Spleen (tissue), 13 donors: ENCODE measurements at places on chromosomes 5 and 9. TPM values are rescaled to one million over a fixed set of nuclear protein-coding genes. Genes with fewer than 3 reads are reported as not detected.
A peak's percentile ranks its signal among the peaks of the same experiment; 100 is the strongest.

DNA sequence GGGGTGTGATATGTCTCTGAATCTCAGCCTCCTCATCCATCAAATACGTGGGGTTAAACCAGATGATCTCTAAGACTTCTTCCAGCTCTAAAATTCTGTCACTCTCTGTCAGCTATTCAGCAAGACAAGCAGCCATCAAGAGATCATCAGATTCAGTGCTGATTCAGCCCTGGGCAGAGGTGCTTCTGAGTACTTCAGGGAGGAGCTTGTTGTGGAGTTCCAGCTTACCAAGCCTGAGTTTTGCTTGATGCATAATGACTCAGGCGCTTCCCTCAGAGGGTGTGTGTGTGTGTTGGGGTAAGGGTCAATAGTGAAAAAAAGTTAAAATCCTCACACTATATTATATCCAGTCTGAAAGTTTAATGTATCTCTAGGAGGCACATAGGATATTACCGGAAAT, 29.6 kb upstream of the TAF1L start:
- no peak for DNase-seq

DNA sequence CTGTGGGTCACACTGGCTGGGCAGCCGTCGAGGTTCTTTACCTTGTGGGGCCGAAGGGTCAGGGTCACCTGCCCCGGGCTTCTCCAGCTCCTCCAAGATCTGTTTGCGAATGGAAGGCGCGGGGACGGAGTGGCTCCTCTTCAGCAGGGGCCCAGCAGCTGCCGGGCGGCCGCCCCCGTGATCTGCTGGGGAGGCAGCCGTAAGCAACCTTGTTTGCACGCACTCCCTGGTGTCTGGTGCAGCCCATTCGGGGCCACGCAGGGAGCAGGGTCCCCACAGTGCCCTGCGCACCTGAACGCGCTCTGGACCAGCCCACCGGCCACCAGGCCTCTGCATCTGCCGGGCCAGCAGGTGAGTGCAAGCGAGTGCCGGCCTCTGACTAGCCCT, 34.9 kb downstream of the PNPLA7 start:
- peak; percentile 52 for DNase-seq

- DNase-seq, result no peak
Measured at GRCh38 chr9:128992995-128993394, 35.1 kb downstream of the SH3GLB2 start.

- DNase-seq, result no peak
Measured at GRCh38 chr9:37105234-37105633, 15.1 kb upstream of the ZCCHC7 start.

- no peak for DNase-seq
Measured at GRCh38 chr5:122741681-122742080, 33.2 kb upstream of the SNX2 start.

- DNase-seq, result no peak
Measured at GRCh38 chr5:78905084-78905938, 79.8 kb downstream of the ARSB start.

DNA sequence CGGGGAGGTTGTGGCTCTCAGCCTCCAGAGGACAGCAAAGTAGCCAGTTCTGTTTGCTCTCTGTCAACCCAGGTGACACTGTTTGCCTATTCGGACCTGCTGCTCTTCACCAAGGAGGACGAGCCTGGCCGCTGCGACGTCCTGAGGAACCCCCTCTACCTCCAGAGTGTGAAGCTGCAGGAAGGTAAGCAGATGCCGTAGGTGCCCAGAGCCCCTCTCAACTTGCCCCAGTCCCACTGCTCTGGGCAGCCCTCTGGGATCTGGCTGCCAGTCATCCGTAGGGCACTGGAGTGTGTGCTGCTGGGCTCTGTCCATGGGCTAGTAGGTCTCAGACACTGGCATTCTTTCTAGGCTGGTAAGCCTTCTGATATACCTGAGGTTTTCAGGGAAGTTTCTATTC, 59.3 kb downstream of the RGS3 start:
- DNase-seq, result no peak

GRCh38 chr9:107833295-107833694, 343.7 kb upstream of the KLF4 start:
- no peak for DNase-seq

DNA sequence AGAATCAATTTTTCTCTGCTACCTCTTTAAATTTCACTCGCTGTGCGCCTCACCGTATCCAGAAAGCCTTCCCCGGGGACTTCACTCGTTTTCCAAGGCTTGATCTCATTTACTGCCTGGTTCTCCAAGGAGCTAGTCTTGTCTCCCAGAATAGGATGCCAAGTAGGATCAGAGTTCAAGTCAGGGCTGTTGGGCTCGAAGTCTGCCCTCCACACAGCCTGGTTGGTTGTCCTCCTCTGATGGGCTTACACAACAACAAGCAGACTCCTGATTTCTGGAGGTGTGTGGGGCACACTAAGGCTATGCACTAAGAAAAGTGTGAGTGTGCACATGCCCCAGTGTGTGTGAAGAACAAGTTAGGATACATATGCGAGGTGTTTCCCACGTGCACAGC, 14.0 kb upstream of the TNIP1 start:
- peak; percentile 15 for DNase-seq

- no peak for DNase-seq
Measured at GRCh38 chr5:170289764-170290163, 7.8 kb downstream of the LCP2 start.

DNA sequence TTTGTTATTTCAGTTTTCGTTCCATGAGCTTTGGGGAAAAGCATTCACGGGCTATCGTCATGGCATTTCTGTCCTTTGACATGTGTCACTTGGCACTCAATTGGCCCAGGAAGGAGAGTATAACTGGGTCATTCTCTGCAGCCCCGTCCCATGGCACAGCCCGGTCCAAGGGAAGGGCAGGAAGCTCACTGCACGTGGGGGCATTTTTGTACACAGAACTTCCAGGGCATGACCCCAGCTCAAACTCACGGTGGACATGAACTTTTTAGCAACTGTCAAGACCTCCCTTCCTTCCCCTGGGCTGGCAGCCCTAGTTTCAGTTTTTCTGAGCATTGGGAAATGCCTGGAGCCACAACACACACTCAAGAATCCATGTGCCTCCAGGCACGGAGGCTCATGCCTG, 161.6 kb upstream of the PANK3 start:
- DNase-seq, result no peak

GRCh38 chr9:89413963-89414638, 83.8 kb downstream of the SEMA4D start:
- DNase-seq, result no peak

GRCh38 chr5:65203746-65204145, 278.0 kb downstream of the ADAMTS6 start:
- no peak for DNase-seq

- DNase-seq, result no peak
Measured at GRCh38 chr5:10123254-10123989, 126.3 kb downstream of the ATPSCKMT start.

GRCh38 chr5:79756076-79756475, 66.4 kb downstream of the CMYA5 start:
- DNase-seq, result no peak

DNA sequence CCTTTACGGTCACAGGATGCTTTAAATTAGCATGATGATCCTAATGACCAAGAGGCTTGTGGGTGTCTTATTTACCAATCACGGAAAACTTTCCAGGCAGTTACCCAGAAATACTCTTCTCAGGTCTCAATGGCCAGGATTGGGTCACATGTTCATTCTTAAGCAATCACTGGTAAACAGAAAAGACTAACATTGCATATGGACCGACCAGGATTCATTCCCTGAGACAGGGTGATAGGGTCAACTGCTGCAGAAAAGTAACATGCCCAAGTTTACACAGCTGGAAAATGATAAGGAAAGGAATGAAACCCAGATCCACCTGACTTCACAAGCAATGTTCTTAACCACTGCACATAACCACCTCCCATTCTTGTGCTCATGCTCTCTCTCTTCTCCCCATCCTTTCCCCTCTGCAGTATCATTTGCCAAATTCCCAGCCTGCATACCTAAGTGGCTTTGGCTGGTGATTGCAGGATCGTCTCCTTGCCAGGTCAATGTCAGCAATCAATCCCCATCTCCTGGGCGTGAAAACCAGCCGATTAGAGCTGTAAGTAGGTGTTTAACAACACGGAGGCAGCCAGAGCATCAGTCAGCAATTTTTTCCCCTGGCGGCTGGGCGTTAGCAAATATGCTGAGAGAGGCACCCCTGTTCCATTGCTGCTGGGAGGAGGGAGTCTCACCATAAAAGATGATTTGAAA, 219.4 kb downstream of the NMUR2 start:
- no peak for DNase-seq

DNA sequence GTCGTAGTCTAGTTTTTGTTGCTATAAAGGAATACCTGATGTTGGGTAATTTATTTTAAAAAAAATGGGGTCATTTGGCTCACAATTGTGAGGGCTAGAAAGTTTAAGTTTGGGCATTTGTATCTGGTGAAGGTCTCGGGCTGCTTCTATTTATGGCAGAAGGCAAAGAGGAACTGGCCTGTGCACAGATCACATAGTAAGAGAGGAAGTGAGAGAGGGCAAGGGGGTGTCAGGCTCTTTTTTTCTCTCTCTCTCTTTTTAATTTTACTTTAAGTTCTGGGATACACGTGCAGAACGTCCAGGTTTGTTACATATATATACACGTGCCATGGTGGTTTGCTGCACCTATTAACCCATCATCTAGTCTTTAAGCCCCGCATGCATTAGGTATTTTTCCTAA, 453.3 kb downstream of the DIRAS2 start:
- no peak for DNase-seq

- DNase-seq, result no peak
Measured at GRCh38 chr9:85742597-85742936, 813 bp upstream of the AGTPBP1 start.

GRCh38 chr9:114687034-114687433, 5.0 kb upstream of the TEX48 start:
- no peak for DNase-seq

GRCh38 chr5:53035868-53036381, 46.8 kb downstream of the ITGA2 start:
- no peak for DNase-seq

DNA sequence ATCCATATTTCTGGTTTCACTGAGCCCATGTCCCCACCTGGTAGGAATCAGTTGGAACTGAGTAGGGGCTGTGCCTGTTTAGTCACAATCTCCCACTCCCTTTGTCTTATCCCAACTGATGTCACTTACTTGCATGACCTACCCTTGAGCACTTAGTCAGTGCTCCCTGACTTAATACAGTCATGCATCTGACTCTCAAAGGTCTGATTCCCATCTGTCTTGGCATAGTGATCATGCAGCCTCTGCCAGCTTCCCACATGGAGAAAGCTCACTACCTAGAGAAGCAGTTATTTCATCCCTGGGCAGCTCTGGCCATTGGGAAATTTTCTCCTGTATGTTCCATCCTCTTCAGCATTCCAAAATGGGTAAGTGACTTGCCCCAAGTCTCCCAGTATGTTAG, 24.8 kb downstream of the ABLIM3 start:
- no peak for DNase-seq

DNA sequence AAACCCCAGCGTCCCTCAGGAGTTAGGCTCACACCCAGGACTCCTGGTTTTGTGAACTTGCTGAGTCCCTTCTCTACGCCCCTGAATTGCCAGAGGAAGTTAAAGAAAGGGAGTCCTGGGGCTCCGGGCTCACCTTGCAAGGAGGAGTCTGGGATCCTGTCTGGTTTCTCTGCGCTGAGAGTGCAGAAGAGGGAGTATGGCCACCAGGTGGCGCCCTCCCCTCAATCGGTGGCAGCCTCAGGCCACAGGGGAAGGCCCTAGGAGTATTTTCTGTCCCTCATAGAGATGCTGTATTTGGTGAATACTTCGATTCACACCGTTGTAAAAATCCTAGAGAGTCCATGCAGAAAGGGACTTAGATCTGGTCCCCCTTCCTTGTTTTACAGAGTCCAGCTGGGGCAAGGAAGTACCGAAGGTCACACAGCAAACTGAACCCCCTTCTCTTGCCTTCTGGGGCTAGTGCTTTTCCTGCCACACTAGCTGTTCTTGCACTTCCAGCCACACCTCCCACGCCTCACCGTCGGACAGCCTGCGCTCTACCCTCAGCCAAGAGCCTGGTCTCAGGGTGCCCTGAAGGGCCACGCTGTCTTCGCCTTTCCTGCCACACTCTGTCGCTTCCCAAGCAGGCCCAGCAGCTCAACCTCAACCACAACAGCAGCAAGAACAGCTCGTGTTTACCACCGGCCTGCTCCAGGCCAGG, 10.2 kb downstream of the HAND1 start:
- peak; percentile 94 for DNase-seq

Gene SPATA31A3
- polyA plus RNA-seq, result not detected

Gene ASS1
- 27.0 TPM for polyA plus RNA-seq

Gene CARD6
- 3.9 TPM for polyA plus RNA-seq

Gene SAXO1
- polyA plus RNA-seq, result 0.02 TPM

Gene SLC1A3
- polyA plus RNA-seq, result 9.2 TPM

Gene GRXCR2
- polyA plus RNA-seq, result not detected

Gene ENHO
- 0.89 TPM for polyA plus RNA-seq

Gene SLC2A6
- polyA plus RNA-seq, result 35.0 TPM

Gene CSF2
- not detected for polyA plus RNA-seq

Gene ENC1
- polyA plus RNA-seq, result 7.4 TPM
